ENCODE measurements at places on chromosomes 5 and 9.

- DNase-seq, result no peak
Observed at GRCh38 chr5:31335456-31335855, 142.0 kb downstream of the CDH6 start.

DNA sequence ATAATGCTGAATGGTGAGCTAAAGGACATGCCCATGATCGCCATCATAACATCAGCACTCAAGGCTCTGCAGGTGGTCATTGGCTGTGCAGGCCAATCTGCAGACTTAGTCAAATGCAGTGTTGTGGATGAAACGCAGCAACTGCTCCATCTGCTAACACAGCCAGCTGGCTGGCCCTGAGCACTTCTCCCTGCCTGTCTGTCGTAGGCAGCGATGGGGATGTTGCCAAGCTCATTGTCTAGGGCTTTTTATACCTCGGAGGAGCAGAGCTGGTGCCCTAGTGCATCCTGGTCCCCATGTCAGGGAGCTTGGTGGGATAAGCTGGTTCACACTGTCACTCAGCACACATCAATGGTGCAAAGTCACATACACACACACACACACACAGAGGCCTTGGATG is 189.4 kb downstream of the TENT4A start:
- DNase-seq, result peak; percentile 63

GRCh38 chr5:108025957-108026356 is 355.2 kb upstream of the EFNA5 start:
- no peak for DNase-seq

- no peak for DNase-seq
Observed at GRCh38 chr5:134053840-134054338, 49.1 kb upstream of the VDAC1 start.

- no peak for DNase-seq
Observed at GRCh38 chr5:34656700-34657273, 659 bp downstream of the RAI14 start.

- no peak for DNase-seq
Observed at GRCh38 chr9:134010310-134011173, 14.7 kb upstream of the BRD3OS start.

DNA sequence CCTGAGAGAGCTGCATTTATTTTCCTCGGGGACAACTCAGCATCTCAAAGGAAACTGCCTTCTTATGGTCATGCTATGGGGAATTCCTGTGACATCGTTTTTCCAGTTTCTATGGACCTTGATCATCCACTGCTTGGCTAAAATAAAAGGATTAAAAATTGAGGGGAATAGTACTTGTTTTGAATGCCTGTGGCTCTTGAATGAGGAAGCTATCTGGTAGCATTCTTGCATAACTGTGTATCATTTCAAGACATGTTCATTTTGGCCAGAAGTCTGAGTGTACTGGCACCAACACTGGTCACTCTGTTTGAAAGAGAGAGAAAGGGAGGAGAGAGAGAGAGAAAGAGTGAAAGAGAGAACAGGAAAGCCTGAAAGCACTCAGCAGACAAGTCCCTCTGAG is 116.7 kb downstream of the DOCK2 start:
- DNase-seq, result no peak

GRCh38 chr9:109481856-109482255 is 16.3 kb downstream of the PTPN3 start:
- no peak for DNase-seq

- peak; percentile 14 for DNase-seq
Observed at GRCh38 chr5:124289641-124290311, 456.7 kb downstream of the ZNF608 start.

- no peak for DNase-seq
Observed at GRCh38 chr5:111730659-111731382, 26.2 kb downstream of the NREP start.

DNA sequence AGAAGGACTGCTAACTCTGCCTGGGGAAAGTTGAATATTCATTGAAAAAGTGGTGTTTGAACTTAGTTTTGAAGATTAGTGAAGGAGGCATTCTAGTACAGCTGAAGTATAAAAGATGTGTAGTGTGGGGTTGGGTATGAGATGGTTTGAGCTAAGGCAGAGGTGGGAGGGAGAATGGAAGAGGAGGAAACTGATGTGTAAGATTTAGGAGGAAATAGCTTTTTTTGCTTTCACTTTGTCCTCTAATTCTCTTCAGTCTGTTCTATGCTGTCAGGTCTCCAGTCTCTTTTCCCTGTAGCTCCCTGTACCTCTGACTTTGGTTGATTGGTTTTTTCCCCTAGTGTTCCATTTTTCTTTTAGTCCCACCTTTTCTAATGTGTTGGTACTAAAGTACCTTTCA is 9.0 kb downstream of the CREBRF start:
- DNase-seq, result no peak

DNA sequence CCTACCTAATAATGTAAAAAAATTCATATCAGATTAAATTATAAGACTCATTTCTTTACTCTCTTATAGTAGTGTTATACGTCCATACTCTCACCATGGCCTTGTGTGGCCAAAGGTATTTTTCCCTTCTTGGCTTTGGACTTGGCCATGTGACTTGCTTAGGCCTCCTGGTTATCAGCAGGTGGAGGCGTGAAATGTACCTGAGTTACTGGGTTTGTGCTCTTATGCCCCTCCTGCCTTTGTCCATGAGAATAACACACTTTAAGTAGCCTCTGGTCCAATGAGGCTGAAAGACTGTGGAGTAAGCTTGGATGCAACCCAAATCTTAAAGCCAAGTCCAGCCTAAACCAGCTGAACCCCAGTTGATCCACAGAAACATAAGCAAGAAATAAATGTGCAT is 68.7 kb downstream of the RETREG1 start:
- DNase-seq, result no peak

- no peak for DNase-seq
Observed at GRCh38 chr5:142133330-142134206, 25.0 kb downstream of the NDFIP1 start.

- DNase-seq, result peak; percentile 4
Observed at GRCh38 chr5:102623329-102624065, 124.7 kb upstream of the SLCO6A1 start.

DNA sequence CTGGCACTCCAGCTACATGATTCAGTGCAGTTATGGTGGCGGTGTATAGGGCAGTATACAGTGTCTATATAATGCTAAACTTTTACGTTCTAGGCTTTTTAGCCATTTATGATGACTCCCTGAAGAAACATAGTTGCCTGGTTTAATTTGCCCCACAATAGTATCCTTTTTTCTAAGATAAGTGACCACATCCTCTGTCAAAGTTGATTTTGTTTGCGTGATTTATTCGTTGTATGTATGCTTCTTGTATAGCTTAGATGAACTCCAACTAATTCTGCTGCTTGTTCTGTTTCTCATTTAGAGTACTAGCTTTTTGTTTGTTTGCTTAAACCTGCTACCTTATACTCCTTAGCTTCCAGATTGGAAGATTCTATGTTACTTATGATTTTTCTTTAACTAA is 83.6 kb downstream of the ERMP1 start:
- no peak for DNase-seq

GRCh38 chr5:179246227-179246626 is 99.0 kb downstream of the ADAMTS2 start:
- DNase-seq, result no peak

DNA sequence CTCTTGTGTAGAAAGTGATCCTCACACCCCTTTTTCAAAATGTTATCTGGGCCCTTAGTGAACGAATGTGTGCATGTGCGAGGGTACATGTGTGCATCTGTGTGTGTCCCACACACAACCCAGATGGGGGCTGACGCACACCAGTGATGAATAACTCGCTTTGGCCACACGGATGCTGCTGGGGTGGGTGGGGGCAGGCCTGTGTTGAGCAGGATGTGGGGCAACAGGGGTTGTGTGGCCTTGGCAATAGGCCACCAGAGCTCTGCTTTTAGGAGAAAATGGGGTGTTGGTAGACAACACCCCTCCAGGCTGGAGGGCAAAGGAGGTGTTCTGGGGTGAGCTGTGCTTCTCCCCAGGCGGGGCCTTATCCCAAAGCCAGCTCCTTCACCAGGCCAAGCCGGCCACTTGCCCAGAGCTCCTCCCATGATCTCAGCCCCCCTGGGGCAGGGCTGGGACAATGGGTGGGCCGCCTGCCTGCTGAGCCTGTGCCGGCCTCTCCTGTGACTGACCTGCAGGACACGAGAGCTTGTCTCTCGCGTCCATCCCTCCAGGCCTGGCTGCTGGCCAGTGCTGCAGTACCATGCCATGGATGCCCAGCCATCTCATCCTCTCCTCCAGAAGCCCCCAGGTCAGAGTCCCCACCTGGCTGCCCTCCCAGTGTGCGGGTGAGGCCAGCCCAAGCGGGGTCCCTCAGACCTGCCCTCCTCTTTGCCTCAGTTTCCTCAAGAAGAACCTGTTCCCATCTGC is 1.7 kb downstream of the DBN1 start:
- no peak for DNase-seq

GRCh38 chr5:107456281-107456715 is 214.4 kb downstream of the EFNA5 start:
- no peak for DNase-seq

GRCh38 chr5:17058438-17058837 is 122.3 kb upstream of the MYO10 start:
- DNase-seq, result no peak

- DNase-seq, result no peak
Observed at GRCh38 chr5:36078430-36078829, 11.7 kb upstream of the UGT3A2 start.

DNA sequence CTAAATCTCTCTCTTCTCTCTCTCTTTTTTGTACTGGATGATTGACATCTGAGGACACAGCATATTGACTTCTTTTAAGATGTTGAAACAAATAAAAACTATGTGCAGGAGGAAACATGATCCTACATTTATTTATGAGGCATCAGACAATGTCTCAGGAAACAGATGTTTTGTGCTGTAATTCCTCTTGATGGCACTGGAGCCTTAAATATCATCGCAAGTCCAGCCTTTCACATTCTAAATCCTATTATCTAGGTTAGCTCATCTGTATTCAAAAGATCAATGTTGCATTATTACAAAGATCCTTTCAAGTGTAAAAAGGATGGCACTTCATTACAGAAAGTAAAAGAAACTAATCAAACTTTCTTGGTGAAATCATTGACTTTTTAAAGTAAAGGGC is 63.9 kb downstream of the MAT2B start:
- DNase-seq, result no peak

DNA sequence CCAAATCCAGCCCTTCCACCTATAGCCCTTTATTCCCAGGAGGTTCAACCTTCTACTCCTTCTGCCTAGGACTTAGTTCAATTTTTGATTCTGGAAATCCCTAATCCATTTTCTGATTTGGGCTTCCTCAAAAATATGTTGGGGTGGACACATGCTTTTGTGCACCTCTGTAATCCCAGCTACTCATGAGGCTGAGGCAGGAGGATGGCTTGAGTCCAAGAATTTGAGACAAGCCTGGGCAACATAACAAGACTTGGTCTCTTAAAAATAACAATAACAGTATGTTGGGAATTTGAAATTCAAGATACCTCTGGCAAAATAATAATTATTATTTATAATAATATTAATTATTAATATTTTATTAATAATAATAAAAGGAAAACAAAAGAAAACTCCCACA is 188.7 kb upstream of the TLE4 start:
- no peak for DNase-seq

GRCh38 chr9:108972186-108972585 is 38.0 kb downstream of the ABITRAM start:
- no peak for DNase-seq

DNA sequence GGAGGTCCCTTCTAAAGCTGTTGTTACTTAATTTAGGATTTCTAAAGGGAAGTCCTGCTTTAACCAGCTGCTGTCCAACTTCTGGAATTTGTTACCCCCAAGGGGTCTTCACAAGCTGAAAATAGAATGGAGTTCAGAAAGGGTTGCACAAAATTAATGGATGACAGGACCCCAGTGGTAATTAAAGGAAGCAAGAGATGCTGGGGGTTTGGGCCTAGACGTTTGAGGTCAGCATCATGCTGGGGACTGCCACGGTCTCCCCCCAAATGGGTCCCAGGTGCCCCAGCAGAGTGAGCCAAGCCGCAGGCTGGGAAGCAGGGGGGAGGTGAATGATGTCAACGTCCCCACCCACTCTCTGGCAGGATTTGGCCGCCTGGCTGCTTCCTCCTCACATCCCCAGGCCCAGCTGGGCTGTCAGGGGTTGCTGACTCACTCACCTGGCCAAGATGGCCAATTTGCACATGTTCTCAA is 97.5 kb upstream of the ARAP3 start:
- DNase-seq, result peak; percentile 6

- no peak for DNase-seq
Observed at GRCh38 chr9:93292664-93293328, 108.9 kb downstream of the WNK2 start.

- no peak for DNase-seq
Observed at GRCh38 chr5:158545949-158546530, 553.7 kb downstream of the EBF1 start.

- no peak for DNase-seq
Observed at GRCh38 chr9:88978034-88978433, 13.2 kb upstream of the S1PR3 start.

DNA sequence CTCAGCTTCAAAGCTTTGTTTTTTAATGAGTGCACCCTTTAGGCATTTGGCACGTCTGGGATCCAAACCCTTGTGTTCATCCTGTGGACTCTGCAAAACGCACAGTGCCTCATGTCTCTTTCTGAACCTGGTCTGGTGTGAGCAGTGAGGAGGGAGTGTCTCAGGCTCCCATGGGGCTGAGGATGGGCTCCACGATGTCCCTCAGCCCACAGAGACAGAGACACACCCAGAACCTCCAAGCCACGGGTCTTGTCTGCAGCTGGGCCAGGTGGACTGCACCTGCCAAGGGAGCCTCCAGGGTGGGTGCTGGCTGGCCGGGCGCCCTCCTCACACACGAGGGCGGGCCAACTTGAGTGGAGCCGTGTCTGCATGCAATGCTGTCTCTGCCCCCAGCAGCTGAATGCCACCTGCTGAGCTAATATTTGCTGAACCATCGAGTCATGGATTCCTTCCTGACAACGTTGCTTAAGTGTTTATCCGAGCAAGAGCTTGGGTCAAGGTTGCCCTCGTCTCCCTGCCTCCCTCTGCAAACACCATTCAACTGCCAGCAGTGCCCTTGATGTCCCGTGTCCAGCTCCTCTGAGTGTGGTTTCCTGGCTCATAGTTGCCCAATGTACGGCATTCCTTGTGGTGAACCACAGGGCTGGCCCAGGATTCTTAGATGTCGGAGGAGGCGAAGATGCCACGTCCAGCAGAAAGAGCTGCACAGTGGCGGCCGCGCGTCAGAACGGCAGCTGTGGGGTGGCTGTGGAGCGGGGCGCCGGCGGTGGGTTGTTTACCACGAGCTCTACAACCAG is 31.4 kb upstream of the LPCAT1 start:
- DNase-seq, result no peak

DNA sequence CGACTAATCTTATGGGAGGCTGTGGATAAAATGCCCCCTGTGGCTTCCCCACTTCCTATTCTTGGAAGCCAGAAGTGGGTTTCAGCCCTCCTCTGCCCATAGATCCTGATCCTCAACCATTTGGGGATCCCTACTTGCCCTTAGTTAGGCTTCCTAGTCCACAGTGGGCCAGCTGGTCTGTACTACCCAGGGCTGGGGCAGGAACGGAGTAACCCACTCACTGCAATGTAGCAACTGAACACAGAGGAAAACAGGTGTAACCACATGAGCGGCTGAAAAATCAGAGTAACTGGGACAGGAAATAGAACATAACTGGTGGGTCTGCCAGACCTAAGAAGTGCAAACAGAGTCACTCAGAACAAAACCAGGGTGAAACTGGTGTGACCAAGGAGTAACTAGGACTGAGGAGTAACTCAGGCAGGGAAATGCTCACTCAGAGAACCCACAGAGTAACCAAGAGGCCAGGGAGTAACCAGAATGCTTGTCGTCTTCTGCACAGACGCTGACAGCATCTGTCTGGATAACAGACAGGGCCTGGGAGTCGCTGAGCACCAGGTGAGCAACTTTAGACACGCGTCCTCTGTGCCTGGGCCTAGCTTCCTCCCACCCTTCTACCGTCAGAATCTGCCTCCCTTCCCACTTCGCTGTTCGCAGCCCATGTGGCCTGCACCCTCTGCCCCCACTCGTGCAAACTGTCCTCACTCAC is 1.0 kb downstream of the AQP3 start:
- no peak for DNase-seq
